ENCODE measurements at places on chromosomes 6 and 20.

GRCh38 chr6:106997392-106998158 lies 23.0 kb upstream of the CD24 start:
- peak; percentile 47 for DNase-seq

DNA sequence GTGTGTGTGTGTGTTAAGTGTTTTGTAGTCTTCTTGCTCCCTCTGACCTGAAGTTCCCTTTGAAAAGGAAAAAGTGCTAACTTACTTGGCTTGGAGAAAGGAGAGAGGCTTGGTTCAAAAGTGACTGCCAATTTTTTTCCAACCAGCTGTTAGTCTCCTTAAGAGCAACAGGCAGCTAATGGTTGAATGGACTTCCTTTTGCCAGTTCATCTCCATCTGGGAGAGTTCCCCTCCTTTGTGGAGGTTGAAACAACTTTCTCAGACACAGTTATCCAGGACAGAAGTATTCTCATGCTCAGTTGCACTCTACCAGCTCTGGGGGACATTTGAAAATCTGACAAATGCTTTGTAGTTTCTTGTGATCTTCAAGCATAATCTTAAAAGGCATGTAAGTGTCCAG lies 4.5 kb downstream of the RIPOR2 start:
- DNase-seq = no peak

- no peak for DNase-seq
These were observed 15.0 kb downstream of the ACSS2 start for GRCh38 chr20:34891166-34892062.

DNA sequence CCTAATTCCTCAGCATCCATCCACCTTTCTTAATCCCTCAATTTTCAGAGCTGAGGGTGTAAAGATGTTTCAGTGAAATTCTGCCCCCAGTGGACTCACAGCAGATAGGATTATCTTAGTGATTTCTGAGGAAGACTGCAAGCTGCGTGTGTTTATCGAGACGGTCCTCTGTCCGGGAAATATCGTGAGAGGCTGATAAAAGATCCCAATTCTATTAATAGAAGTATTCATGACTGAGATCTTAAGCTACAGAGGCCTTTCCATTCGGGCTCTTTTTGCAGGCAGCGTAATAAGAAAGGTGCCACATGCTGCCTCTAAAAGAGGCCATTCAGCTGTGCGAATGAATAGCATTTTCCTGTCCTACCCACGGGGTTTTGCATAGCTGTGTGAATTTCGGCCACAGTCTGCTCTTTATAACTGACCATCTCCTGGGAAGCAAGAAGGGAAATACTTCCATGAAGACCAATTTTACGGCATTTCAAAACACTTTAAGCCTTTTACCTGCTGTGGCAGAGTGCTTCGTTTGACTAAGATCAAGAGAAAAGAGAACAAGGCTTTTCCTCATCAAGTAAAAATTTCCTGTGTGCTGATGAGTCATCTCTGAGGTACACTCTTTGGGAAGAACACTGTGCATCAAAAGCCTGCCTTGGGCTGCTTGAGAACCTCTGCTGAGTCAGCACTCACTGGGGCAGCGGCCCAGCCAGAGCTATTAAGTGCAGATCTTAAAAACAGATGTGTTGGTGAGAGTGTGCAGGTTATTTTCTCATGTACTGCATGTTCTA lies 208.8 kb downstream of the ARHGAP18 start:
- DNase-seq = no peak

DNA sequence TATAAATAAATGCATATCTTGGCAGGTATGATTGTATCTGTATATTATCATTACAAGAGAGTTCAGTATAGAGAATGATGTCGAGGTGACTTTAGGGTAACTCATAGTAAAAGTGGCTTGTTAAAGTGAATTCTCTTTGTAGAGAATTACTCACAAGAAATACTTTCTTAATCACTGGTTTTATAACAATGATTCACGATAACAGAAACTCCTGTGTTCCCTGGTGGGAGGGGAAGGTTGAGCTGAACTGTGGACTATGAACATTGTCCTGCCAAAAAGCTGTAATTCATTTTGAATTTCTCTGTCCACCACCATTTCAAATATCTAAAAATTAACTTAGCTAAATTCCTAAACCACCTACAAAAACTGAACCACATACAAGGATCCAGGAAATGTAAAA lies 7.7 kb downstream of the TPMT start:
- DNase-seq = no peak

DNA sequence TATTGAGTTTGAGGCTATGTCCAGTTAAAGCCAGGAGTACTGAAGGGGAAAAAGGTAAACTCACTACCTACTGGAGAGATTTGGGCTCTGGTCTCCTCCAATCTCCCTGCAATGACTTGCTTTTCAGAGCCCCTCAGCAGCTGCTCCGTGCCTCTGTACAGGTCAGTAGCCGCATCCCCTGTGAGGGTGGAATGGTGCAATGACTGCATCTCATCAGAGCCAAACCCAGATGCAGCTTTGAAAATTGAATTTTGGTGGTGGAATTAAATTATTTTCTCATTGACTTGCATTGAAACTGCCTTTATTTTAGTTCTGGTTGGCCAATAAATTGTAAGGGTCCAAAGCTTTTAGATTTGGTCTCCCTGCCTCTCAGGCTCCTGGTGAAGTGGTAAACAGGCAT lies 166.7 kb downstream of the DLL1 start:
- no peak for DNase-seq

DNA sequence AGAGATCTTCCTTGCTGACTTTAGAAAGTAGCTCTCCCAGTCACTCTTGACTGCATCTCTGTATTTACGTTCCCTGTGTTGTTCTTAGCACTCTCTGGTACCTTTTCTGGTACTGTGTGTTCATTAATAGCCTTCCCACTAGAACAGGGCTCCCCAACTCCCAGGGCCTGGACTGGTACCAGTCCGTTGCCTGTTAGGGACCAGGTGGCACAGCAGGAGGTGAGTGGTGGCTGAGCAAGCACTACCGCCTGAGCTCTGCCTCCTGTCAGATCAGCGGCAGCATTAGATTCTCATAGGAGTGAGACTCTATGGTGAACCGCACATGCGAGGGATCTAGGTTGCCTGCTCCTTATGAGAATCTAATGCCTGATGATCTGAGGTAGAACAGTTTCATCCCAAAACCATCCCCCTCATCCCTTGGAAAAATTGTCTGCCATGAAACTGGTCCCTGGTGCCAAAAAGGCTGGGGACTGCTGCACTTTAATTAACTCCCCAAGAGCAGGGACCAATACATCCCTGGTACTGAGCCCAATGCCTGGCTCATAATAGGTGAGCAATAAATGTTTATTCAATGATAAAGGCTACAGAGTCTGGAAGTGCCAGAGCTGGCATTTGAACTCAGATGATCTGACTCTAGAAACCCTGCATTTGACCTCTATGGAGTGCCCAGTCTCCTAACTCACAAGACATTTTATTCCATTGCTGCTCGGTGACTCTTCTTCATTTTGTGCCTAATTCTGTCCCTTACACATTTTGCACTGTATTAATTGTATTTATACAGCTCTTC lies 11.0 kb downstream of the UTRN start:
- DNase-seq = no peak

DNA sequence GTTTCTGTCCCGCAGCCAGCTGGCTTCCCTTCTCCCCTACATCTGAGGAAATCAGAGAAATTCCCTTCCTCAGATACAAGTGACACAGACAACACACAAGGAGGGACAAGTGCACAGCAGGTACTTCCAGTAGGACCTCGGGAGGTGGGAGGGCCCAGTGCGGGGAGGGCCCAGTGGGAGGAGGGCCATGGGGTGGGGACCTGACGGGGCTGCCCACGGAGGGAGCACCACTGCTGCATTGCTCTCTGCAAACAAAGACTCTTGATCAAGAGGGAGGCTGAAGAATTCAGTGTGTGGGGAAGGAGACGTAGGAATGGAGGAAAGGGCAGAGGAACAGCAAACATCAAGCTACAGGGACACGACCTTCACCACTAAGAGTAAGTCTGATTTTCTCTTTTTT lies 9.0 kb downstream of the TAP2 start:
- no peak for DNase-seq

DNA sequence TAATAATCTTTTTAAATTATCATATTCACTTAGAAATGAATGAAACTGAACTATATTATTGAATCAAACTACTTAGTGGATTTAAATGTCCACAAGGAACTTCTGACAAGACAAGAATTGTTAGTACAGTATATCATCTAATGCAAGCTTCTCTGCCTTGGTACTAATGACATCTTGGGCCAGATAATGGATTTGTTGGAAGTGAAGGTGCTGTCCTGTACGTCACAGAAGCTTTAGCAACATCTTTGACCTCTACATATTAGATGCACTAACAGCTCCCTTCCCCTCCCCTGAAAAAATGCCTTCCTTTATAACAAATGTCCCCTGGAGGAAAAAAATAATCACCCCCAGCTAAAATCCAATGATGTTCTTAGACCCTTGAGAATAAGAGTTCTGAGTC lies 695.8 kb upstream of the EYS start:
- no peak for DNase-seq

DNA sequence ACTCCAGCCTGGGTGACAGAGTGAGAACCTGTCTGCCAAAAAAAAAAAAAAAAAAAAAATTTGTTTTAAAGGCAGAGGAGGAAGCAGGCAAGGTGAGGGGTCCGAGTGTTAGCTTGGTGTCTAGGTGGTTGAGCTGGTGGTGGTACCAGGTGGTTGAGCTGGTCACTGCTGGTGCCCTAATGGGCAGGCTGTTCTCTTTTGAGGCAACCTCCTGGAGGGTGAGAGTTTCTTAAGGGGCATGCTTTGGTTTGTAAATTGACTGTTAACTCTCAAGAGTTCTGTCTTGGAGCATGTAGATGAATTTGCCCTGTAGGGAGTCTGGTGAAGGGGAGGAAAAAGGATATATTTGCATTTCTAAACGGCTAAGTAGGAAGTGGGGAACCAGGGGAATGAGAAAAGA lies 52.7 kb downstream of the BANF2 start:
- DNase-seq = no peak

- no peak for DNase-seq
These were observed 104.9 kb upstream of the PRDM1 start for GRCh38 chr6:105981002-105981887.

- DNase-seq = no peak
These were observed 158.2 kb upstream of the MCHR2 start for GRCh38 chr6:100152201-100152600.

GRCh38 chr20:64035933-64036345 lies at the start of gene C20orf204:
TSS of gene C20orf204 (plus strand) at chr20:64036182. CDS start at chr20:64036324, 142 bp downstream.
- no peak for DNase-seq
